ENCODE measurements at places on chromosomes 7 and 10.
A peak's percentile ranks its signal among the peaks of the same experiment; 100 is the strongest.

DNA sequence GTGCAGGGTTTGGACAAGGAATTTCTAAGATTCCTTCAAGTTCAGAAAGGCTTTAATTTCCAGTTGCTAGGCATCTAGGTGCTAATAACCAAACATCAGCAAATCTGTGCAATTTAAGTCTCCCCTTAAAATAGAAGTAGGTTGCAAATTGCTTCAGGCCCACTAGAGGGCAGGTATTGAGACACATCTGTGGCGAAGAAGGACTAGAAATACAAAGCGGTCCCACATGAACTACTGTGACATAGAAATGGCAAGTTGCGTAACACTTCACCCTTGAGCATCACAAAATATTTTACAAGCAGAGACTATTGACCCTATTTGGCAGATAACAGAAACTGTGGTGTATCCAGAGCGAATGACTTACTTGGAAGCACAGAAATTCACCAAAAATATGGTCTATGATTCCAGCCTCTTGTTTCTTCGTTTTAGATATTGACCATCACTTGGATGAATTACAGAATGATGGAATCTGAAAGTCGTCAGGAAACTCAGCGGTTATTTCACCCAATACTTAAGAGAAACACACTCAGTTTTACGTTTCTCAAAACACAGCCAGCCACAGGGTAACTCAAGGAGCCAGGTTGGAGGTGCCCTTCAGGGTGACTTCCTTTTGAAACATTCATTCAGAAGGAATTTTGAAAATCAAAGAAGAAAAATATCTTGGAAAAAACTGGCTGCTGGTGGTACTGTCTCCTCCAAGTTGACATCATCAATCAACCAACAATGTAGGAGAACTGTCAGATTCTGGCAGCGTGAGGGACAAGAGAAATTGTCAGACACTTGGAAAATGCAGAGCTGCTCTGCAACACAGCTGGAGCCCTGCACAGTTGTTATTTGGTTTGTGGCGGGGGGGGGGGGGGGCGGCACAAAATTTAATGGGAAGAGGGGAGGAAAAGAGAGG lies 256.3 kb upstream of the MINDY3 start:
- no peak for DNase-seq

DNA sequence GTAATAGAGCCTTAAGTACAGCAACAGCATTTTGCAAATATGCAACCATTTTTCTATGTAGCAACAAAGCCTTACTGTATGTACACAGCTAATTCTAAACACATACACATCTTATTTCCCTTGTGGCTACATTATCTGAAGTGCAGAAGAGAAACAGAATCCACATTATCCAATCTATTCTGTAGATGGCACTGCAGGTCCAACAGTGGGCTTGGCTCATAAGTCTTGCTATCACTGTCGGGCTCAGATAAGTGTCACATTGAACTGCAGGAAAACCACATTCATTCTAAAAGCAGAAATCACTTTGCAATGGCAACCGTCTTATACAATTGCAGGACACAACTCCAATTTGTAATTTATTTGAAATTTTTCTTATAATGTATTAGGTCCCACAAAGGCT lies 109.8 kb upstream of the NOBOX start:
- DNase-seq, result no peak

GRCh38 chr7:150860978-150861295 lies 8.6 kb downstream of the AOC1 start:
- no peak for DNase-seq

DNA sequence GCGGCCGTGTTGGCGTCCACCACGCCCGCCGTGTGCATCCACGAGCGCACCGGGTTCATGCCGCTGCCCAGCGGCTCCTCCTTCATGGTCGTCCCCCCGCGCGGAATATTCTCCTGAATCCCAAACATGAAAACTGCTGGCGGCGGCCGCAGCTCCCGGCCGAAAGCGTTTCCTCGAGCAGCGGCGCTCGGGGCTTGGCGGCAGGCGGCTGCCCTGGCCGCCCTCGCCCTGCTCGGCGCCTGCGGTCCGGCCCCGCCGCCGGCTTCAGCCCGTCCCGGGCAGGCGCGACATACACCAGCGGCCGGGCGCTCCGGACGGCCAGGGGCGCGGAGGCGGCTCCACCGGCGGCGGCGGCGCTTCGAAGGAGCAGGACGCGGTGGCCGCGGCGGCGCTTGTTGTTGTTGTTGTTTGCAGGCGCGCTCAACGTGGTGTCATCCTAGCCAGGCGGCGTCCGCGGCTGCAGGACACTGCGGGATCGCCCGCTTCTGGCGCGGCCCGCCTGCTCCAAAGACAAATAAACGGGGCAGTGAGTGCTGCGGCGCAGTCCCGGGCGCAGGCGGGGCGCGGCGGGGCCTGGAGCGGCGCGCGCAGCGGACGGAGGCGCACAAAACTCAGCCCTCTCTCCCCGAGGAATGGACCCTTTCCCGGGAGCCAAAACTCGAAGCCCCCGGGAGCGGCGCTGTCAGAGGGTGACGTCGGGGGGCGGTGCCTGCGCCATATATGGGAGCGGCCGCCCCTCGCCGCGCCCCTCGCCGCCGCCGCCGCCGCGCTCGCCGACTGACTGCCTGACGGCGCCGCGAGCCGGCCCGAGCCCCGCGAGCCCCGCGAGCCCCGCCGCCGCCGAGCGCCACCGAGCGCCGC lies at the start of gene EBF3:
Gene EBF3 (minus strand): TSS at position 634 of the 861 bp plus-strand sequence. CDS start 506 bp downstream, at position 128.
- DNase-seq, result peak; percentile 42

- no peak for DNase-seq
These were observed 43.4 kb downstream of the C7orf25 start for GRCh38 chr7:42868480-42868879.

GRCh38 chr10:128741680-128742079 lies 615.5 kb upstream of the MKI67 start:
- no peak for DNase-seq

GRCh38 chr10:126907423-126907970 lies 2.3 kb downstream of the DOCK1 start:
- no peak for DNase-seq

DNA sequence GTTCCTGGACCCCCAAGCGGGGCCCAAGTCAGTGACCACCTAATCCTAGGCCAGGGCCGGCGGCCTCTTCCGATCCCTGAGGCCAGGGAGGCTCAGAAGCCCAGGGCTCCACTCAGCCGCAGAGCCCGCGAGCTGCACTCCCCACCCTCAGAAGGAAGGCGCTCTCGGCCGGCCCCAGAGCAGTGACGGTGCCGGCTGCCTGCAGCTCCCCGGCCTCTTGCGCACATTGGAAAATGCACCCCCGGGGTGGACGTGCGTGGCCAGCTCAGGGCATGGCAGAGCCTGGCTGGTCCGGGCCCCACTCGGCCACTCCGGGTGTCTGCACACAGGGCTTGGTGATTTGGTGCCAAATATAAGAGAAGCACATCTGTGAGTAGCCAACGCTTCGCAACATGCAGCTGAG lies 269.1 kb downstream of the PTPRN2 start:
- DNase-seq, result no peak

DNA sequence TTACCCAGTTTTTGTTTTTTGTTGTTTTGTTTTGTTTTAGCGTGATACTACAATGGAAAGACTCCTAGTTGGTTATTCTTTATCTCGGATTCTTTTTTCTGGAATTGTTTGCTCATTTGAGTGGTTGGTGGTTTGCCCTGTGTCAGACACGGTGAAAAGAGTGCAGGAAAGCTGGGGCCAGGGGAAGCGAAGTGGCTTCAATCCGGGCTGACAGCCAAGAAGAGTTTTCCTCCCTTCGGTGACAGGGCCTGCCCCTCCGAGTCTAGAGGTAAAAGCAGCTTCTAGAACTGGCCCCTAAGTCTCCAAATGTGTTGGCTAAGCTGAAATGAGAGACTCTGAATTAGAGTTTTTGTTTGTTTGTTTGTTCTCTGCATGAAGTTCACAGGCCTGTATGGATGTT lies 5.7 kb upstream of the AP5Z1 start:
- no peak for DNase-seq

GRCh38 chr7:117385363-117386109 lies 41.8 kb downstream of the ASZ1 start:
- DNase-seq, result no peak

DNA sequence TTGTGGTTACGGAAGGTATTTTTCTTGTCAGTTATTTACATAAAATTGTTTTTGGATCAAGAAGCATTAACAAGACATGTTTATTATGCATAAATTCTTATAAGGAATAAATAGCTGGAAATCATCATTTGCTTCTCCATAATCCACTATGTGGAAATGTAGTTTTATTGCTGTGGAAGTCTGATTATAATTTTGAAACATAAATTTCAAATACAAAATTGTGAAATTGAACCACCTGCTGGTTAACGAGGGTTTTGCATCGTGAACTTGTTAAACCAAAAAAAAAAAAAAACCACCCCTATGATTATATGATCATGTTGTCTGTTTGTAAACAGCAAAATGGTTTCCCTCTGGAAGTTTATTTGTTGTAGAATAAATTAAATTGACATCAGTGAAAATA lies 25.9 kb downstream of the ABRAXAS2 start:
- no peak for DNase-seq

DNA sequence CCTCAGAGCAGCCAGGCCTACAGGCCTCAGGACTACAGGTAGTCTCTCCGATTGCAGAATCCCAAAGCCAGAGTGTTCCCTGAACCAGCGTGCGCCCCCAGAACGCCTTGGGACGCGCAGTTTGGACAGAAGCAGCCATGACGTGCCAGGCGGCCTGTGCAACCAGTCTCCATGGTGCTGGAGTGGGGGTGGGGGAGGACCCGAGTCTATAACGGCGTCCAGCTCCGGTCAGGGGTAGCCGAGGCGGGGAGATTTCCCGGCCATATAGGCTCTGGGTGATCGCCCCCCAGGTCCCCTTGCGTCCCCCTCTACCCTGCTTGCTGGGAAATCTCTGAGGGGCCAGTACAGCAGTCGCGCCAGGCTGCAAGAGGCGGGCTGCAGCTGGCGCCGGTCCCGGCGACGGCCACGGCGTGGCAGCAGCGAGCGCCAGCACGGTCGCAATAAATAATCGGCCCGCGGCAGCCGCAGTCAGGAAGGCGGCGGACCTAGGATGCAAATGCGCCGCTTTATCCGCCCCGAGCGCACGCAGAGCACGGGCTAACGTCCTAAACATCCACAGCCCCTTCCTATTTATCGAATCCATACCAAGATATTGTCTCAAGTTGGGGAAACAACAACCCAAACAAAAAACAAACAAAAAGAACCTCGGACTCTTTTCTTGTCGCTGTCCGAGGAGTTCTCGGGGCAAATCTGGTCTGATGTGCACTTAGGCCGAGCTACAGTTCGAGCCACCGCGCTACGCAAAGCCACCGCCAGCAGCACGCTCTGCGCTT lies 1.6 kb downstream of the HOXA3 start:
- peak; percentile 67 for DNase-seq

DNA sequence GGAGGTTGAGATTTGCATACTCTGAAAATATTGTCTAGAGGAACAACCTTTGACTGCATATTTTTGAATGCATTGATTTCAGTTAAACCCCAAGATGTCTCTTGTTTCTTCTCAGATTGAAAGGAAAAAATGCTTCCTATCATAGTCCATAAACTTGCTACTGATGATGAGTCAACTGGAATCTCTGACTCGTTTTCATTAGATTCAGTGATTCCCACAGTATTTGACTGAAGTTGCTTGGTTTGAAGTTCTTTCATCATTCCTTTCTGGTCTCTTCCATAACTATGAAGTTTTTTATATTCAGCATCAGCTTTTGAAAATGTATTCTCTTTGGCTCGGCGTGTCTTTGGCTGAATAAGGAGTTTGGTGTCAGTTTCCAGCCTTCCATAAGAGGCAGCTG lies 10.7 kb downstream of the PEX1 start:
- no peak for DNase-seq

DNA sequence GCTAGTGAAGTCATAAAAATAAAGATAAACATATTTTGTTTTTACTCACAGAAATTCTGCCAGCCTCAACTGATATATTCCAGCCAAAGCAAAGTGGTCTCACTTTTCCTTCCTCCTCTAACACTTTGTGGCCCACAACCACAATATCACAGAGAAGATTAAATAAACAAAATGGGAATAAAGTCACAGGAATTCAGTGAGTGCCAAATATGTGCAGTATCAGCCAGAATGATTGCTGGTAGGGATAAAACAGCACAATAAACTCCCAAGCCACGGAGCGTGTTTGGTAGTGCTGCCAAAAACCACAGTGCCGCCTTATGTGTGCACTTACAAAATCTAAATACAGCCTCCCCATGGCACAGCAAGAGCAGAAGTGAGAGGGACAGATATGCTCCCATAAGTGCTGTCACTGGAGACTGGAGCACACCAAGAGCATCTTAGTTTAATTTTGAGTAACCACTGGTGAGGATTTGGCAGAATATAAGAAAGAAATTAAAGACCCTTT lies 155.8 kb downstream of the POM121L12 start:
- no peak for DNase-seq

DNA sequence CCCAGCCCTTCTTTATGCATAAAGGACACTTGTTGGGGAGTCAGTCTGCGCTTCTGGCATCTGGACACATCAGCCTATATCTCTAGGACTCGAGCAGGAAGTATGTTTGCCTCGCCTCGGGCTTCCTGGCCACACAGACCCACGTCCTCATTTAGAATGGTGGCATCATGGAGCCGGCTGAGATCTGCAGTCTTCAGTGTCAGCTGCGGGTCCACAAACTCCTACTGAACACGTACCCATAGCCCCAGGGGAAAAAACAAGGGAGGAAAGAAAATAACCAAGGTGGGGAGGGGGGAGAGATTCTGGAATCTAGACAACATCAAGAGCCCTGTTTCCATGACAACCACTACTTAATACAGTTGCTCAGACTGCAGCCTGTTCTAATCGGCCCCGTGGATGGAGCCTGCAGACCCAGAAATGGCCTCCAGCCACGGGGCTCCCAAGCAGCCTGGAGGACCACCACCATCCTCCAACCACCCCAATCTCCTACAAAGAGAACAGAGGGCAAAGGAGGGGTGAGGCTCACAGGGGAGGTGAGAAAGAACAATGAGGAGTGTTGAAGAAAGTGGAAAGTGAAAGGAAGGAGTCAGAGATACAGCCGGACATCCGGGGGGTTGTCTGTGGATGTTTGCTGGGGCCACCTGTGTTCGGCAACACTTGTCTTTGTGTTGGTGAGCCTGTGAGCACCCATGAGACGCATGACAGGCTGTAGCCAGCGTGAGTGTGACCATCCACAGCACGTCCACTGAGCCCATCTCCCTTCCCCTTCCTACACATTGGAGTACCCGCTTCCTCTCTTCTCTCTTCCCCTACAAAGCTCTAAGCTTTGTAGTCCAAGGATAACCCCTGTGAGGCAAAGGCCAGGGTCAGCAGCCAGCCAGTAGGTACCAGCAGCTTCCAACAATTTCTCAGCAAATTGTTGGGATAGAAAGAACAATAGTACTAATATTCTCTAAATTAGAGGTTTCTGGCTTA lies 141.0 kb downstream of the PLXNA4 start:
- no peak for DNase-seq

DNA sequence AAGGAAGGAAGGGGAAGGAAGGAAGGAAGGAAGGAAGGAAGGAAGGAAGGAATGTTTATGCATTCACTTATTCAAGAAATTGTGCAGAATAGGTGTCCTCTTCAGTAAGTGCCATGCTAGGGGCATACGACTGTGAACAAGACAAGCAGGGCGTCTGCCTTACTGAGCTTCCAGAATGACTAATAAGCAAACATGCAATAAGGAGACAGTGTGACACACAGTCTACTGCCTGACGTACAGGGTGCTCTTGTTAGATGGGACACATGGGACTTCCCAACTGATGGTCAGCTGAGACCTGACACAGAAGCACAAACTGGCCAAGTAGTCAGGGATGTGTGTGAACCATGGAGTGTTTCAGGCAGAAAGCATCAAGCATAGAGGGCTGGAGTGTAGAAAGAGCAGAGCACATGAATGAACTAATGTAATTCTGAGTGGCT lies 18.2 kb downstream of the DNAJC12 start:
- no peak for DNase-seq
